Umbilical cord (tissue), 2 donors: ENCODE measurements at places on chromosomes 5 and 9. TPM values are rescaled to one million over a fixed set of nuclear protein-coding genes. Genes with fewer than 3 reads are reported as not detected.

ADAMTSL1 gene
- 26.5 TPM for total RNA-seq

TSLP gene
- 7.0 TPM for total RNA-seq

NTNG2 gene
- total RNA-seq = 3.9 TPM

MOB3B gene
- 5.8 TPM for total RNA-seq

SLC24A2 gene
- total RNA-seq = 2.6 TPM
